Effector memory CD8-positive, alpha-beta T cell (primary cell): ENCODE measurements at places on chromosomes 7 and 10.

DNA sequence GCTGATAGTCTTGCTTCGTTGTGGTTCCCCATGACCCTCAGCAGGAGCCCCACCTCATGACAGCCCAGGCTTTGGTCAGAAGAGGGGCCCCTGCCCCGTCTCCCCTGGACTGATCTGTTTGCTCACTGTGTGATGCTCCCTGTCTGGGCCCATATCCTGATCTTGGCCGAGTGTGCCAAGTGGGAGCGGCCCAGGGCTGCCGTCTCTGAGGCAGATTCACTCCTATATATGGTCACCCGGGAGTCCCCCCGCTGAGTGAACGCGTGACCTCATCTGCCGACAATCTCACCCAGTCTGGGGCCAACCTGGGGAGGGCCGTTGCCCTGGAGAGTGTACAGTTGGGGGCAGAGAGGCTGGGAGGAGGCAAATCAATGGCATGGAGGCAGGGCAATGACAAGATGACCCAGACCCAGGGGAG, 34.5 kb downstream of the PPIF start:
- no peak for DNase-seq

GRCh38 chr10:97196223-97197029, 10.7 kb upstream of the SLIT1 start:
- peak; percentile 59 for DNase-seq

- no peak for DNase-seq
Observed at GRCh38 chr10:69065406-69066361, 22.2 kb upstream of the SRGN start.

- no peak for DNase-seq
Observed at GRCh38 chr7:38806912-38807311, 102.1 kb downstream of the VPS41 start.

GRCh38 chr10:132063432-132063831, 2.3 kb upstream of the JAKMIP3 start:
- DNase-seq: no peak

DNA sequence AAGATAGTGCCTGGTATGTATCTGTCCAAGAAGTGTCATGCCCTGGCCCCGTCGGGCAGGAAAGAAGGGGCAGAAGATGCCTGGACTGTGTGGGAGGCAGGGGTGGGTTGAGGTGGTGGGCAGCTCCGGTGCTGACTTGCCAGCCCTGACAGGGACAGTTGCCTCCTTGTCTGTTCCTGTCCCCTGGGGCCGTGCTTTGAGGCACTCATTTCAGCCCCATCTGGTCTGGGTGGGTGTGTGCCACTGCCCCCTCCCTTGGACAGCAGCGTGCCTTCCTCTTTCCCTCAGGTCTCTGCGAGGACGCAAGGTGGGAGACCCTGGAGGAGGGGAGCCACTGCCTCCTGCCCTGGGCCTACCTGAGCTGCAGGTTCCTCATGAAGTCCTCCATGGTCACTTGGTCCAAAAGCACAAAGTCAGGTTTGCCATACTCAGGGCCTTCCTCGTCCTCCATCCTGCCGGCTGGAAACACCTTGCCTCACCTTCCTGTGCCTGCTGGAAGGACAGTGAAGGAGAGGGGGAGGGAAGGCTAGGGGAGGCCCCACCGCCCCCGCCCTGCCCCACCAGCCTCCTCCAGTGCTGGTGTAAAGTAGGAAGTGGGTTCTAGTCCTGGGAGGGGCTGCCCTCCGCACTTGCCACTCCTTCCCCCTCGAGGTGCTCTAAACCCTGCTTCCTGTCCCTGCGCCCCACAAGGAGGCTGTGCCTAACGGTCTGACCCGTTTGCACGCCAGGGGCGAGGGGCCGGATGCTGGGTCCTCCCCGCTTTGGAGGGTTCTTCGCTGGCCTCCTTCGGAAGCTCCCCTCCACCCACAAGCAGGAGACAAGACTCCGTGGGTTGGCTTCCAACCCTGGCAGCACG, at the start of gene MYO1G:
Gene MYO1G, minus strand, starts transcription at position 505 of the 856 bp plus-strand sequence. Its CDS starts 54 bp downstream, at position 451.
- DNase-seq: peak; percentile 87

- DNase-seq: no peak
Observed at GRCh38 chr10:98673171-98673782, 226.5 kb upstream of the HPS1 start.

- no peak for DNase-seq
Observed at GRCh38 chr7:89200758-89201157, 405.2 kb upstream of the TEX47 start.

GRCh38 chr7:51300762-51301674, 15.6 kb downstream of the COBL start:
- no peak for DNase-seq

DNA sequence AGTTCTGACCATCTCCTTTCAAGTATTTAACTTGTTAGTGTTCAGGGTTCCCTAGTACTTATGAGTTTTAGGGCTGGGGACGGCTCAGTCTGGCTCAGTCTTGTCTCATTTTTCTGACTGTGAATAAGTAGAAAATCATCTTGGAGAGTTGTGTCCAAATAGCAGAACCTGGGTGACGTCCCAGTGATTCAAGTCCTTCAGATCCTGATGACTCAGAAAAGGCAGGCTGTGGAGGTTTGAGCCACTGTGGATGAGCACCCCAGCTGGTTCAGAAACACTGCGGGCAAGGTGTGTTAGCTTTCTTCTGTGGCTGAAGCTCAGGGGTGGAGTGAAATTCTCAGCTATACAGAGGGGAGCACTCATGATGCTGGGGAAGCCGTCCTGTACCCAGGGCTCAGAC, 154.4 kb upstream of the NPY start:
- DNase-seq: no peak

DNA sequence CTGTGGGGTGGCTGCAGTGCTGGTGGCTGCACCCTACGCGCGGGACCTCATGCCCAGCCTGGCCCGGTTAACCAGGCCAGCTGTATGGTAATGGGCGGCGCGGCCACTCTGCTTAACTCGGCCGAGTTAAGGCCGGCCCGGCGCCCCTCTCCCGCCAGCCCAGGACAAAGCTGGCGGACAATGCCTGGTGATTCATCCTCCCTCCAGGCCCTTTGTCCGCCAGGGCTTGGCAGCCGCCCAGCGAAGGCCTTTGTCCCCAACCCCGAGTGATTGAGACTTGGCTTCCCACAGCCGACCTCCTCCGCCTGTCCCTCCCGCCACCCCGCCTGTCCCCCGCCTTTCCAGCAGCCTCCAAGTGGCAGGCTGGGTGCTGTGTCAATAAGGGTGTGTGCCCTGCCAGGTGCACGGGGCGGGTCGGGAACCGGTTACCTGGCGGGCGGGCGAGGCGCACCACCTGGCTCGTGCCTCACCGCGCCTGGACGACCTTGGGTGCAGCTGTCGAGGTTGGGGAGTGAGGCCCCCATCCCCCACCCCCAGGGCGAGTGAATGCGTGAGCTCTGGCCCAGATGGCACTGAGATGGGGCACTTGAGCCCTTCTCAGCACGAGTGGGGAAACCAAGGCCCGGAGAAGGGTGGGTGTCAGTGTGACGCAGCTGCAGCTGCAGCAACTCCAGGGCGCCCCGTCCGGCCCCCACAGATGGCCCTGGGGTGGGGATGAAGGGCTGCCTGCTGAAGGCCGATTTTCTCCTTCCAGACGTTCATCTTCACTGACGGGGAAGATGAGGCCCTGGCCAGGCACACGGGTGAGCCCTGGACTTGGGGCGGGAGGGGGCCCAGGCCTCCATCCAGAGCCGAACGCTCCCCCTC, 4.6 kb downstream of the LFNG start:
- no peak for DNase-seq

GRCh38 chr10:11823122-11823988, at the start of gene PROSER2:
Gene PROSER2 (plus strand): TSS chr10:11823356. CDS start chr10:11852078, 28,722 bp downstream.
- DNase-seq: peak; percentile 30

- DNase-seq: no peak
Observed at GRCh38 chr7:48537561-48537960, 366.3 kb downstream of the ABCA13 start.

DNA sequence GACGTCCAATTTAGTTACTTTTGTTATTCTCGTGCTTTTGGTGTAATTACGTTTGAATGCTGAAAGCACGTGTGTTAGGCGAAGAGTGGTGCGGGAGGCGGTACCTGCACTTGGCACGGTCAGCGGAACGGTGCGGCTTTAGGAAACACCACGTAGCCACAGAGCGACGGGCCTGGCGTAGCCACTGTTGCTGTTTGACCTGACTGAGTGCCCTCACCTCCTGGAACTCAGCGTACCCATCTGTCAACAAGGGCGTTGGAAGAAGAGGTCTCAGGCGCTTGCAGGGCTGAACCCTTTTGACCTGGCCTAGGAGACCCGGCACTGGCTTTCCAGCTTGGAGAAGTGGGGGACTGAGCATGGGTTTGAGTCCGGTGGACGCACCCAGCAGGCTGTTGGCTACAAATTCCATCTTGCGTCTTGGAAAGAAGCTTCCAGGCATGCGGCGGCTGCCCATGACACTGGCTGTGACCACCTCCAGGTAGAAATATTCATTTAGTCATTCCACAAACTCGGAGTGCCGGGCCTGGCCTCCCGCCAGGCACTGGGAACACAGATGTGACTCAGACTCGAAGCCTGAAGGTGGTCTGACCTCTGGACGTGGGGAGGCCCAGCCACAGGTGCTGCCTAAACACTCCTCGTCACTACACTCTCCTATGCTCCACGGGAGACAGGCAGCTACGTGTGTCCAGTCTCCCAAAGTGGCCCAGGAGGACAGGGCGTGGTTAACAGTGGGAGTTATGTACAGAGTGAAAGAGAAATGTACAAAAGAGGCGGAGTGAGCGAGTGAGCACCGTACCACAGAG, 22.2 kb downstream of the FAM20C start:
- no peak for DNase-seq

GRCh38 chr10:90969947-90970673, 49.2 kb upstream of the ANKRD1 start:
- no peak for DNase-seq

DNA sequence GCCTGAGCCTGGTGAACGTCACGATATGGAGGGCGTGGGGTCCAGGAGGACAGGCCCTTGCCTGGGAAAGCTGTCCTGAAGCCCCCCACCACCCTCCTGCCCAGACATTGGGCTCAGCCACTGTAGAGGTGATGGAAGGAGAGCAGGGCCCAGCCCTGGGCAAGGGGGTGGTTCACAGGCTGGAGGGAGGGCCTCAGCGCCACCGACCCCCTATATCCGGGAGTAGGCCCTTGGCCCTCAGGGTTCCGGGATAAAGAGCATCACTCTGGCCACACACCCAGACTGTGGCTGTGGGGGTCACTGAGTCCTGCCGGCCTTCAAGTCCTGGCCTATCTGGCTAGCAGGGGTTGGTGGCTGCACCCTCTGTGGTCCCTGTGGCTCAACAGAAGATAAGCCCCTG, 55.3 kb upstream of the GTF2IRD1 start:
- no peak for DNase-seq

GRCh38 chr7:37027557-37028341, 303.5 kb upstream of the AOAH start:
- no peak for DNase-seq

GRCh38 chr7:92092210-92092609, 42.1 kb downstream of the CYP51A1 start:
- DNase-seq: no peak

DNA sequence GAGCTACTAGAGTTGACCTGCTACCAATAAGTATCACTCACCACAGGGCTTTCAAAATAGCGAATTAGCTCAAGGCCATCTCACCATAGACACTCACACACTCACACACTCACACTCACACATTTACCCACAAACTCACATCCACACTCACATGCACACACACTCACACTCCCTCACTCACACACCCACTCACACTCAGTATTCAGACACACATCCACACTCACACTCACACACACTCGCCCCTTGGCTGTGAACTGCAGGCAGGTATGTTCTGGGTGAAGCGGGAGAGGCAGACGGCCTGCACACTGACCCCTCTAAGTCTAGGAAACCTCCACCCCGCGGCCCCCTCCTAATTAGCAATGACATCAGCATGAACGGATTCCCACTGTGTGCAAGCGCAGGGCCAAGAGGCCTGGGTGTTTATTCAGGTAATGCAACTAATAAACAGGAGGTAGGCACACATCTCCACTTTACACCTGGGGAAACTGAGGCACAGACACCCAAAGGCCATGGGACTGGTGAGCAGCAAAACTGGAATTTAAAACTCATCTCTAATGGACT, 94.6 kb downstream of the ADARB2 start:
- no peak for DNase-seq

- no peak for DNase-seq
Observed at GRCh38 chr7:111525100-111525499, 37.2 kb downstream of the IMMP2L start.
